ENCODE measurements at places on chromosomes 7 and 10.

- DNase-seq = no peak
Measured at GRCh38 chr10:119723624-119724023, 2.2 kb upstream of the INPP5F start.

GRCh38 chr10:127527891-127528290 lies 21.2 kb upstream of the NPS start:
- DNase-seq = no peak

DNA sequence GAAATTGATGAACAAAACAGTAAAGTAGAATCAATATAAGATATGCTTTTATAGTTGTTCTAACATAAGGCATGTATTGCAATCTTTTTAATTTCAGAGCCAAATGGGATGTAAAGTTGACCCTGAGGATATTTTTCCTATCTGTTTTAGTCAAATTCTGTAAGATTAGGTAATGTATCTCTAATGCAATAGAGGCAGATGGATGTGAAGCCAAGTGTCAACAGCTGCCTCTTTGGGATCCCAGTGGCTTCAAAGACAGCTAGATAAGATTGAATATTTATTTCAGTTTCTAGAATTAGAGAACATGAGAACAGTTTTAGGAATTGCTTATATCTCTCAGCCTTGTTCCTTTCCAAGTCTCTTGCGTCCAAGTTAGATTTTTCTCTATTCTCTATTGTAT lies 208.3 kb downstream of the DNAJB9 start:
- no peak for DNase-seq

- no peak for DNase-seq
Measured at GRCh38 chr10:116674901-116675423, 54.2 kb downstream of the PNLIPRP2 start.

DNA sequence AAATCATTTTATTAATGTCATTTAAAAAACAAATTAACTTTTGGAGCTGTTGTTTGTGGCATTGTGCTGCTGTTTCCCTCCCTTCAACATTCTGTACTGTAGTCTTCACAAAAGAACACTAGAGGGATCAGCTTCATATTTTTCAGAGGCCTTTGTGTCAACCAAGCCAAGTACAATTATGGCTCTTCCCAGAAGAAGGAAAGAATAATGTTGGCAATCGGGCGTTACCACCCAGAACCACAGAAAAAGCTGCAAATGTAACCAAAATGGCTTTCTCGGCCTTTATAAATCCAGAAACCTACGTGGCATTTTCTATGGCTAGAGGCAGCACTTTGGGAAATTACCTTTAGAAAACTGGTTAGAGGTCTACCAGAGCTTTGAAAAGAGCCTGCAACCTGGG lies 98.8 kb upstream of the COL1A2 start:
- no peak for DNase-seq

DNA sequence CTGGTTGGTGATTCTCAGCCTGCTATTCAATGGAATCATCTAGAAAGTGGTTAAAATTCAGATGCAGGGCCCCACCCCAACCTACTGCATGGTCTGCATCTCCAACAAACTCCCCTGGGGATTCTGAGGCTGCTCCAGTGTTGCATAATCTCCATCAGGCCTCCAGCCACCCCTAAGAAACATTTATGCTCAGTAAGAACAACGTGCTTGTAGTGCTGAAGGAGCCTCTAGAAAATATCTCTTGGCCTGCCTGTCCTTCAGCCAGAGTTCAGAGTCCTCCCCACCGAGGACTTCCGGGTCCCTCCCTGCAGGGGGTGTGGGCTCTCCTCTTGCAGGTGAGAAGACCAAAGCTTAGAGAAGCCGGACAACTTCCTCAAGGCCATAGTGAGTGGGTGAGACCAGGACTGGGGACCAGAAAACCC lies 159.8 kb downstream of the SH3PXD2A start:
- no peak for DNase-seq

DNA sequence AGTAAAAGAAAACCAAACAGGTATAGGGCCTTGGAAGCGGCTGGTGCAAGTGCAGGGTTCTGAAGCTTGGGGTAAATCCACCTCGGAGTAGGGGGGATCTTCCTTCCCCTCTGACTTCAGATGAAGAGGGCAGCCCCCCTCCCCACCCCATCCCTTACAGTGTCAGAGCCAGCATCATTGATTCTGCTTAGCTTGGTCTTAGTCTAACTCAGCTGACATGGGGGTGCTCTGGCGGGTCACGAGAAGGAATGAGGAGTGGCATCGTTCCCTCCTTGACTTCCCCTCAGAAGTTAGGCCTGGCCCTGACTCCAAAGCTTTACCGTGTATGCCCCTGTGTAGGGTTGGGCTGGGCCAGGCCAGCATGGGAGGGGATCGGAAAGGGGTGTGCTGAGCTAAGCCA lies 44.2 kb upstream of the SAMD8 start:
- DNase-seq = no peak

DNA sequence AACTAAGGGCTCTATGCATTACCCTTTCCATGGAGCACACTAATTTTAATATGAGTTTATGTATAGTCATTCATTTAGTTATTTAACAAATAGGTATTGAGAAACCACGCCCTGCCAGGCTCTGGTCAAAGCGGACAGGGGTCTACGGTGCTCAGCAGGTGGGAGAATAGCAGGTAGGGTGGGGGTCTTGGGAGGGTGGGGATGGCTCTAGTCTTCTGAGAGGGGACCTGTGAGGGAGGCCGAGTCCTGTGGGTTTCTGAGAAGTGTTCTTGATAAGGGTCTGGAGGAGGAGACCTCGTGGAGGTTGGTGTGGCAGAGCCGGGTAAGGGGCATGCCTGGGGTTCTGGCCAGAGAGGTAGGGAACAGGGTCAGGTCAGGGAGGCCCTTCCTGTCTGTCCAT lies 1.1 kb downstream of the WDFY4 start:
- no peak for DNase-seq

DNA sequence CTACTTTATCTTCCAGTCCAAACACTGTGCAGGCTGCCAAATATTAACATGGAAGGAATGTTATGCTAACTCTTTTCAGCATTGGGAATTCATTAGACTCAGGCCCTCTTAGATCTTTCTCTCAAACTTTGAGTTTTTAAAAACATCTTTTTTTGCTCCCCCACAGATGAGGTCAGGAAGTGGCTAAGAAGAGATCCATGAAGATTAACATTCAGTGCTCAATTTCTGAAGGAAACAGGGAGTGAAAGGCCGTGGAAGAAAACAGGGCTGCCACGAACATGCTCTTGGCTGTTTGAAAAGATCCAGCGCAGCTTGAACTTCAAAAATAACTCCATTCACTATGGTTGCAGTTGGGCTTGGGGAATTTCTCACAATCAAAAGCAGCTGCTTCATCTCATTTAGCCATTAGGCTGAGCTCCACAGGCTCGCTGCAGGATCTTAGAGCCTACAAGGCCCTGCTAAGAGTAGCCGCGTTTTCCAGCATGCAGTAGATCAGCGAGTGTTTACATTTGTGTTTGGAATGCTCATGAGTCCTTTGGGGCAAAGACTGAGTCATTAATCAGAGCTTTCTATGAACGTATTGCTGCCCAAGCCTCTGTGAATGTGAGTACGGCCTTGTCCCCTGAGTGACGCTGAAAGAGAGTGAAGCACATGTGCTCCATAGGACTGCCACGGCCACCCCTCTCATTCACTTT lies 41.2 kb upstream of the TNS3 start:
- DNase-seq = no peak

DNA sequence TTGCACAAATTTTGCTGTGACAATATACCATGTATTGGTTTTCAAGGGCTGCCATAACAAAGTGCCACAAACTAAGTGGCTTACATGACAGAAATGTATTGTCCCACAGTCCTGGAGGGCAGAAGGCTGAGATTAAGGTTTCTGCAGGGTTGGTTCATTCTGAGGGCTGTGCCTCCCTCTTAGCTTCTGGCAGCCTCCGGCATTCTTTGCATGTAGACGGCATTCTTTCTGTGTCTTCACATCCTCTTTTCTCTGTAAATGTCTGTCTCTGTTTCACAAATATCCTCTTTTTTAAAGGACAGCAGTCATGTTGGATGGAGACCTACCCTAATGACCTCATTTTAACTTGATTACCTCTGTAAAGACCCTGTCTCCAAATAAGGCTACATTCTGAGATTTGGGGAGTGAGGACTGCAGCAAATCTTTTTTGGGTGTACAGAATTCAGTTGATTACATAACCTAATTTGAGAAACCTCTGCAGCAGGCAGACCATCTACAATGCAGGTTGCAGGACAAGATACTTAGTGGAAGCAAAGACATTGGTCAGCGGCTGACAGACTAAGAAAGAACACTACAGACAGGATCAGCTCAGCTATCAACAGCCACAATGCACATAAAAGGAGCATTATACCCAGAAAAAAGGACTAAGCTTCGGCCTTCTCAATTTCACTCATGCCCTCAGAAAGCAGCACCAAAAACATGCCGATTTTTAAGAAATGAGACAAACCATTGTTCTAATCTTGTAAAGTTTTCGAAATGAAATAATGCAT lies 84.6 kb upstream of the FAM3C start:
- DNase-seq = no peak

Data from NCI-H774 (cell line).